Stimulated activated CD8-positive, alpha-beta memory T cell treated with anti-CD3 and anti-CD28 coated beads, Interleukin-7, amount 100 ng/mL, for 1 hour (primary cell): ENCODE measurements at places on chromosomes 6 and 20.

GRCh38 chr6:157640746-157641451, 182.1 kb upstream of the SNX9 start:
- no peak for DNase-seq

DNA sequence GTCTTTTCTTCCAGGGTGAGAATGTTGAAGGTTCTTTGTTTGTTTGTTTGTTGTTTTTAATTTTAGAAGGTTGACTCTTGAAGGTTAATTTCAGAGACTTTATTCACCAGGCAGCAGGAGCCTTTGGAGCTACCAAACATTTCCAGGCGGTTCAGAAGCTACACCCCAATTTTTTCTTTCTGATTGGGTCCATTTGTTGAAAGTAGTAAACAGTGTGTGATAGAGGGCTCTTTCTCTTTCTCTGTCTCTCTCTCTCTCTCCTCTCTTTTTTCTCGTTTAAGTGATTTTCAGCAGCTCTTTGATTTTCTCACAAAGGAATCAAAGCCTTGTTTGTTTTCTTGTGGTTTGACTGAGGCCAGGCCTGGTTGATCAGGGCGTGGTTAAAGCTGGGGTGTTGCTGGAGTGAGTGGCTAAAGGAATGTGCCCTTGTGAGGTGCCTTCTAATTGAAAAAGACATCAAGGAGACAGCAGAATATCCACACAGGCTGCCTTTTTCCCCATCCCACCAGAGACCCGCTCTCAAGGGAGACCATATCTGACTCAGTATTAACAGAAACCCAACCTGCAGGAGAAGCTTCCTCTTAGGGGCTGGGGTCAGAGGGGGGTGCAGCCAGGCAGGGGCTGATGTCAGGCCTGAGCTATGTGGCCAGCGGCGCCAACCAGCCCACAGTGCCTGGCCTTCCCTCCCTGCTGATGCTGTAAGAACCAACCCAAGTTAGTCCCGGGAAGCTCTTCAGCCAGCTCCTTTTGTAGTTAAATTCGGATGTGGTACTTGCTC, 40.4 kb upstream of the NAA20 start:
- DNase-seq = no peak

GRCh38 chr6:116443105-116443504, 18.1 kb upstream of the CALHM6 start:
- DNase-seq = no peak

GRCh38 chr6:34894693-34895092, 5.6 kb downstream of the ANKS1A start:
- no peak for DNase-seq

- no peak for DNase-seq
Measured at GRCh38 chr20:1370548-1371110, 22.2 kb downstream of the FKBP1A start.

GRCh38 chr6:72321788-72322187, 300.1 kb upstream of the KCNQ5 start:
- no peak for DNase-seq

DNA sequence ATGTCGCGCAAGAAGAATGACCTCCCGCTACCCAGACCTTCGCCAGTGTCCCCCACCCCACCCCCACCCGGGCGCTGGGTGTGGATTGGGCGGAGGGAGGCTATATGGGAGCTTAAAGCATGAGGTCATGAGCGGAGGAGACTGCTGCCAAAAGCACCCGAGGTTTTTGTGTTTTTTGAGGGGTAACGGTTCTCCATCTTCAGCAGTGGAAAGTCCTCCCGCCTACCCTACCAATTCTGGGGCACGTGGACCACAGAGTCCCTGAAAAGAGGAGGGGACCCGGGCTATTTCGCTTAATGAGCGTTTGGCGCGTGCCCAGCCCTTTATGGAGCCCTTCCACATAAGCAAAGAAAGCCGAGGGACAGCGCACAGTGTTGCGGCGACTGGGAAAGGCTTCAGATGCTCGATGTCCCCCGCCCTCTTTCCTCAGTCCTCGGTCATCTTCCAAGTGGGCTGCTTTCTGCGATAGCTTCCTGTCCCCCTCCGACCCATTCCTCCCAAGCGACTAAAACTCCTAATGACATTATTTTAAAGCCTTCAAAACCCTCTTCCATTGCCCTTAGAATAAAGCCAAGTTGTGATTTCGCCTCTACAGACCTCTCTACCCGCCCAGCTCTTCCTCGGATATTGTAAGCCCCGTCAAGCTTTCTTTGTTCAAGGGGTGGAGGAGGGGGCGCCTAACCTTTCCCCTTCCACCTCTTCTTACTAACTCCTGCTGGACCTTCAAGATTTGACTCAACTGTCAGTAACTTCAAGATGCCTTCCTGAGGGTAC, 2.1 kb upstream of the TRERF1 start:
- DNase-seq = no peak

- DNase-seq = no peak
Measured at GRCh38 chr20:50744143-50744792, 12.9 kb downstream of the PARD6B start.

DNA sequence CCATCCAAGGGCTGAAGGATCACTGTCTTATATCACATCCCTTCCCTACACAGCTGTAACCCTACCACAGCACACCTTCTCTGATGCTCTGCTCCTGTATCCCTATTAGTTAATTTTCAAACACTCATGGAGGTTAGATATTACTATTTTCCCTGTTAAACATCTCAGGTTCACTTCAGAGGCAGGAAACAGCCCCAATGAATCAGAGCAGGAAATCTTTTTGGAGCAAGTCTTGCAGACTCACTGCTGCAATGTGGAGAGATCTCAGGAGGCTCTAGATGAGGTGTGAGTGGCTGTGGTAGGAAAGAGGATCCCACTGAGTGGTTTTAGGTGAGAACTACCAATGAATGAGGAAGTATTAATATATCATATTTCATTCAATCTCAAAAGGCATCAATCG, 19.7 kb upstream of the HTR1B start:
- DNase-seq = no peak

DNA sequence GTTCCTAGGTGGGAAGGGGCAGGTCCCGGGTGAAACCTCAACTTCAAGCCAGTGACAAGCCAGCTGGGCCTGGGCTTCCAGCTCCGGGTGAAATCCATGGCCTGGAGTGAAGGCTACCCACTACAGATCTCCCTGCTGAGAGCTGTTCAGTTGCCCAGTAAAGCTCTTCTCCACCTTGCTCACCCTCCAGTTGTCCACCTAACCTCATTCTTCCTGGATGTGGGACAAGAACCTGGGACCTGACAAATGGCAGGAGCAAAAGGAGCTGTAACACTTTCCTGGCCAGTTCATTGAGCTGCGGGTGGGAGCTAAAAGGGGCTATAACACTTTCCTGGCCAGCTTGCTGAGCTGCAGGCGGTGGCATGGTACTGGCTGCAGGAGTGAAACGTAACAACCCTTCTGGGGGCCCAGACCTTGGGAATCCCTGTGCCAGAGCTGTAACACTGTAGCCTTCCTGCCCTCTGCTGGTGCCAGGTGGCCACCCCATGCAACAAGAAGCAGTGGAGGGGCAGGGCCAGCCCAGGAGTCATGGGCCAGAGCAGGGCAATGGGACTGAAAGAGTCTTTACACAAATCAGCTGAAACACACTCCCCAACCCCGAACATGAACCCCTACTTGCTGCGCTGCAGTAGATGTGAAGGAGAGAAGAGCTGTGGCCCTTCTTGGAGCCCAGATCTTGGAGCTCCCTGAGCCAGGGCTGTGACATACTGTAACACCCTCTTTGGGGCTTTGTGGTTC, 3.6 kb upstream of the HINT3 start:
- no peak for DNase-seq
